ENCODE measurements at places on chromosomes 1 and 21.

- DNase-seq, result no peak
Measured at GRCh38 chr21:14875704-14876523, 188.9 kb downstream of the NRIP1 start.

- no peak for DNase-seq
Measured at GRCh38 chr21:36756527-36756926, 57.6 kb downstream of the SIM2 start.

- no peak for DNase-seq
Measured at GRCh38 chr1:150365941-150366340, 2.0 kb downstream of the RPRD2 start.

- DNase-seq, result no peak
Measured at GRCh38 chr1:20328201-20328600, 37.5 kb downstream of the VWA5B1 start.

Measured in CD4-positive, alpha-beta T cell (primary cell).